ENCODE measurements at places on chromosomes 13 and 19. TPM values are rescaled to one million over a fixed set of nuclear protein-coding genes. Genes with fewer than 3 reads are reported as not detected.

Gene ZNF135
- 1.4 TPM for total RNA-seq

GRCh38 chr13:23570099-23570920 lies at the start of gene TNFRSF19:
TSS of gene TNFRSF19 (plus strand) at chr13:23570412. CDS start at chr13:23590184, 19,772 bp downstream.
- no peak within 1 kb of the TSS for H3K27ac ChIP-seq
- H3K4me3 ChIP-seq = no peak within 1 kb of the TSS
- no peaks in the 10 kb centered on the region for H3K36me3 ChIP-seq
- no peaks in the 10 kb centered on the region for H3K4me1 ChIP-seq
- peaks cover 14% of the 10 kb centered on the region for H3K27me3 ChIP-seq

- no peak for DNase-seq
- no peaks in the 10 kb centered on the region for H3K4me1 ChIP-seq
- no peaks in the 10 kb centered on the region for H3K27me3 ChIP-seq
- no peaks in the 10 kb centered on the region for H3K36me3 ChIP-seq
- no peak overlapping the region for H3K27ac ChIP-seq
Observed at GRCh38 chr19:50184196-50184595, 19.2 kb upstream of the MYH14 start.

- no peaks in the 10 kb centered on the region for H3K4me1 ChIP-seq
- H3K27me3 ChIP-seq = no peaks in the 10 kb centered on the region
- no peak for DNase-seq
- H3K27ac ChIP-seq = no peak overlapping the region
- H3K4me3 ChIP-seq = no peak overlapping the region
Observed at GRCh38 chr19:5103061-5103701, 134.3 kb downstream of the KDM4B start.

- H3K36me3 ChIP-seq = no peaks in the 10 kb centered on the region
- DNase-seq = no peak
- H3K4me3 ChIP-seq = no peak overlapping the region
- no peak overlapping the region for H3K27ac ChIP-seq
- no peaks in the 10 kb centered on the region for H3K27me3 ChIP-seq
- H3K4me1 ChIP-seq = no peaks in the 10 kb centered on the region
Observed at GRCh38 chr13:110280985-110281688, 25.8 kb downstream of the COL4A1 start.

DNA sequence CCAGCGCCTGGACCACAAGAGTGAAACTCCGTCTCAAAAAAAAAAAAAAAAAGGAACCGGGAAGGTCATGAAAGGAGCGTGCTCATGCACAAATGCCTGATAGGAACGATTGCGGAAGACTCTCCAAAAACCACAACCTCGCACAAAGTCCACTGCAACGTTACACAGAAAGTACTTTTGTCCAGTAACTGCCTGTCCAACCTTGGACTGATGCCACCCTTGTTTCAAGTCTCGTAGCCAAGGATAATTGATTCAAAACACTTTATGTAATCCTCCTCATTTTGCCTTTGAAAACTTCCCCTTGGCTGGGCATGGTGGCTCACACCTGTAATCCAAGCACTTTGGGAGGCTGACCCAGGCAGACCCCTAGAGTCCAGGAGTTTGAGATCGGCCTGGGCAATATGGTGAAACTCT lies 13.7 kb downstream of the LGALS7 start:
- H3K4me3 ChIP-seq = no peak overlapping the region
- H3K27ac ChIP-seq = no peak overlapping the region
- DNase-seq = no peak

GRCh38 chr13:67094952-67095351 lies 135.2 kb downstream of the PCDH9 start:
- H3K27ac ChIP-seq = no peak overlapping the region
- no peaks in the 10 kb centered on the region for H3K36me3 ChIP-seq
- no peak overlapping the region for H3K4me3 ChIP-seq
- H3K27me3 ChIP-seq = no peaks in the 10 kb centered on the region
- DNase-seq = no peak

DNA sequence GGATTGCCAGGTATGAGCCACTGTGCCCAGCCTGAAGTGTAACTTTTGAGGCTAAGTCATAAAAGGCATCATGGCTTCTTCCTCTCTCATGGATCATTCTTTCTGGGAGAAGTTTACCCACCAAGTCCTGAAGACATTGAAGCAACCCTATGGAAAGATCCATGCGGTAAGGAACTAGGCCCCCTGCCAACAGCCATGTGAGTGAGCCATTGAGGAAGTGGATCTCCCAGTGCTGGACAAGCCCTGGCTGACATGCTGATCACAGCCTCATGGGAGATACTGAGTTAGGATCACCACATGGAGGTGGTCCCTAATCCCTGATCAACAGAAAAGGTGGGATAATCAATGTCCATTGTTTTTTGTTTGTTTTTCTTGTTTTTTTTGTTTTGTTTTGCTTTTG lies 3.3 kb upstream of the NUDT19 start:
- no peak overlapping the region for H3K4me3 ChIP-seq
- no peak for DNase-seq
- H3K27ac ChIP-seq = no peak overlapping the region
- H3K4me1 ChIP-seq = peaks cover 25% of the 10 kb centered on the region
- no peaks in the 10 kb centered on the region for H3K27me3 ChIP-seq

DNA sequence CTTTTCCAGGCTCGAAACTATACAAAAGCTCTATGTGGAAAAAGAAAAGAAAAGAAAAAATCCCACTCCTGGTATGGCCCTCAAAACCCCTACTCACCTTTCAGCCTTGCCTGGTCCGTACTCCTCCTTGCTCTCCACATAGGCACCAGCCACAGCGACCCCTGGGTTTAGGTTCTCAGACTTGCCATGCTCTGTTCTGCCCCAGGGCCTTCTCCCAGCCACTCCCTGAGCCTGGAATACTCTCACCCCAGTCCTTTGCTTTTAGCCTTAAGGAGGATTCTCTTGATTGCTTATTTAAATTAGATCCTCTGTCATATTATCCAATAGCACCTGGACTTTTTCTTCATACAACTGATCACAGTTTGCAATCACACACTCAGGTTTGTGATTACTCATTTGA lies 522.5 kb downstream of the DIAPH3 start:
- H3K4me1 ChIP-seq = no peaks in the 10 kb centered on the region
- no peak for DNase-seq
- no peak overlapping the region for H3K4me3 ChIP-seq

Data from CD8-positive, alpha-beta memory T cell (primary cell).